ENCODE measurements at places on chromosomes 3 and 15.

DNA sequence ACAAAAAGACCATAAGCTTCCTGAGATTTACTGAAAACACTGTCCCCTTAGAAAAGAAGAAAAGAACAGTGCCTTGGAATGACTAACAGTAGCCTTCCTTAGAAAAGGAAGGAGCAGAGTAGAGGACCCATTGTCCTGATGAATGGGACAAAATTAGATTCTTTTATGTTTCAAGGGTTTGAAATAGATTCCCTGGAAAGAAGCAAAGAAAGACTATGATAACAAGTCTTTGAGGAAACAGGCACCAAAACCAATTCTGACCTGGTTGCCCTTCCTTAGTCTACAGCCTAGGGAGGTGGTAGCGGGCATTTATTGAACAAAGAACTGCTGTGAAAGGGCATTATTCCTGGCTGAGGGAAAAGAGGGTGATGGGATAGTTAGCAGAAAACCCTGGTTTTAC, 1024.8 kb downstream of the TBL1XR1 start:
- no peak for DNase-seq

DNA sequence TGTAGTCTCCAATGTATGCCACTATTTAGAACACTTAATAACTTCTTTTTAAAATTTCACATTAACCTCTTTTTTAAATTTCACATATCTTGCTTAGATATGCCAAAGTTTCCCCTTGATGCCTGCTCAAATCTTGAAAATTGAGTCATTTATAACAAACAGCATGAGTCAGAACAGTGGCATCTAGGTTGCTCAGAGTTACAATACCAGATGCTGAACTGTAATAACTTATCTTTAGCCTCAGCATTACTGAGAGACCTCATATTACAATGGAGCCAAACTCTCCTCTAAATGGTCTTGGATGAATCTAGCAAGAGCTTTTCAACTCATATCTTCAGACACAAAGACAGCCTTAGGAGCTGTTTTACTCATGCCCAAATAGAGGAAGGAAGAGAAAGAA, 439.3 kb upstream of the ARPP21 start:
- no peak for DNase-seq

DNA sequence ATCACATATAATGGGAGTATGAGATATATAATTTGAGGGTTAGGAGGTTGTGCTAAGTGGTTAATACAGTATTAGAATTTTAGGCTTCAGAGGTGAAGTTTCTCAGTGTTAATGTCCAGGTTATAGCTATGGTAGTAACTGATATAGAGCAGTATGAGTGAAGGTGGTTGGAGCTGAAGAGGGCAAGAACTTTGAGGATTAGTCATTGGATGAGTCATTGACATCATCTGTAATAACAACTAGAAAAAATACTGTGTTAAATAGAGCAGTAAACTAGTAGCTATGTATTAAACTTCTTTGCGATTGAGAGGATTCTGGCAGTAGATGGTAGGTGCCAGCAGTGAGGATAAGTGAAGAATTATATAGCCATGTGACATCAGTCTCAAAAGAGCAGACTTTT, 47.5 kb upstream of the EIF3J start:
- DNase-seq: peak; percentile 74

DNA sequence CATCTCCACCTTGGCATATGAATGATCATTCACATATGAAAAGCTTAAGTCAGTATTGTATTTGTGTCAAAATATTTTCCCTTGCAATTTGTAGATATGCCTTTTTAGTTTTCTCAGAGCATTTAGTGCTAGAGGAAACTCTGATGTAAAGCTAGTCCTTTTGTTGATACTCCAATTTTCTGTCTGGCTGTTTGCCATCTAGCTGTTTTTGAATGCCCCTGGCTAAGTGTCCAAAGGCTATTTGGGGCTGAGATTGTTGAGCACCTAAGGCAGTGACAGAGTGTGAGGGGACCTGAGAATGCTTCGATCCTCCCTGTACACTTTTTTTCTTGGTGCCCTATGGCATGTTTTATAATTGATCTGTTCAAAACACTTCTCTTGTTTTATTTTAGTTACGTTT, 3.1 kb downstream of the SLC51B start:
- DNase-seq: no peak

- DNase-seq: no peak
Observed at GRCh38 chr3:182905623-182906022, 74.7 kb downstream of the DCUN1D1 start.

- no peak for DNase-seq
Observed at GRCh38 chr15:90159213-90159612, 41.9 kb upstream of the SEMA4B start.

DNA sequence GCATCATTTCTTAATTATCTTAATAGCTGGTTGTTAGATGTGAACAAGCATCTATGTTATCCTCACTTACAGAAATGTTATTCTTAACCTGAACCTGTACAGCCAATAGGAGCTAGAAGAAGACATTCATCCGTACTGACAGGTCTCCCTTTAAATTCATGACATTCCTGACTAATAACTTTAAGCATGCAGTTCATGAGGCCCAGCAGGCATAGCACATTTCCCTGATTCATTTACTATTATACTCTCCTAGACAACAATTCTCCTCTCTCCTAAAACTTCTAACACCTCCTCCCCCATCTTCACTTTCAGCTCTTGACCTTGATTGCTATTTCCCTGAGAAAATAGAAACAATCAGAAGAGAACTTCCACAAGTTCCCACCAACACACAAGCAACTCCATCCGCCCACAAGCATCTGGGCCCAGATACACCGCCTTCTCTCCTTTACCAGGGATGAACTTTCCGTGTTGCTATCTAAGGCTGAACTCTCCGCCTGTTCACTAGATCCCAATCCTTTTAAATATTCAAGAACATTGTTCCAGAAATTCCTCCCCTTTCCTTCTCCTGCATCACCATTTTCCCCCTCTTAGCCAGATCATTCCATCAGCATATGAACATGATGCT, 62.9 kb upstream of the SPRED1 start:
- no peak for DNase-seq

DNA sequence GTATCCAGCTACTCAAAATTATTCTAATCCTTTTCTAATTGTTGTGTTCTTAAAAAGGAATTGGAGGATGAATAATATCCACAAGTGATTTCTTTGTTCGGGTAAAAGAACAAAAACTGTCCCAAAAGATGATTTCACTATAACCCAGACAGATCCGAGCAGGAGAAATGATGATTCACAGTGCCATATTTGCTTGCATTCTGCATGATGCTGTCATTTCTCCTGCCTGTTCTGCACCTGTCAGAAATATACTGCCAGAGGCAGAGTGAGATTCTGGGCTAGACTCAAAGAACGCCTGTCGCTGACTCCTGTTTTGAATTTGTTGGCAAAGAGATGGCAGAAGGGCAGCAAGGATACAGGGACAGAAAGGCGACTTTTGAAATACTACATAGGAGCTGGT, 34.7 kb upstream of the SLC24A5 start:
- peak; percentile 4 for DNase-seq

GRCh38 chr15:94416267-94416666, 184.9 kb downstream of the MCTP2 start:
- no peak for DNase-seq

DNA sequence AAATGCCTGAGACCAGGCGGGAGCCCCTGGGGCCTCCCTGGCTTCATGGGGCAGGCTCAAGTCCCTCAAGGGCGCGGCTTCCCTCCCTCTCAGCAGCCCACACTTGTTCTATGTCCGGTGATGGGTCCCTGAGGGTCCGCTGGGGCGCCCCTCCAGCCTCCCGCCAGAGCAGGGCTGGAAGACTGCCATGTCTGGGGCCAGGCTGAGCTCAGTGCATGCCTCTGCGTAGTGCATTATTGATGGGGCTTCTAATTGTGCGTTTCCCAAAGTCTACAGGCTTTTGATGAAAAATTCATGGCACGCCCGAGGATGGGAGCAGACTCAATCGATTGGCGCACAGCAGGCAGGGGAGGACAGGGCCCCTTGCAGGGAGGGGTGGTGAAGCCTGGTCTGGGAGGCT, 51.3 kb downstream of the CYP11A1 start:
- DNase-seq: no peak

GRCh38 chr15:84969257-84969656, 12.4 kb upstream of the PDE8A start:
- DNase-seq: no peak

- DNase-seq: no peak
Observed at GRCh38 chr3:150744041-150744918, 18.7 kb downstream of the SIAH2 start.

DNA sequence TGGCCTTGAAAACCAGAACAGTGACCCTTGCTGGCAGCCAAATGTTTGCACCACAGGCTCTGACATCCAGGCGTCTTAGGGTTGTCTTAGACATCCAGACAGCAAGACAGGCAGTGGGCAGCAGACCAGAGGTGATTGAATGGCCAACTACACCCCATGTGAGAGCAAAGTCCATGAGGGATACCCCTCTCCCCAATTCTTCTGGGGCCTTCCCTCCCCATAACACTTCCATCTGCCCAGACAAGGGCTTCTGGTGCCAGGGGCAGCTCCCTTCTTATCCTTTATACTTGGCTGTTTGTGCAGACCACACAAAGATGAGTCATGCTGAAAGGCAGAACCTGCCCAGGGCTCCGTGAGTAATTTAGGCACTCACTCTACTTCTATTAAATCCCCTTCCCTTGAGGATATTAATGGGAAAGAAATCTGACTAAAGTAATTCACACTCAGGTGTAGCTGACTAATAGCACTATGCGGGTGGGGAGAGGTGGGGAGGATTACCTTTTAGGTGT, 257.9 kb downstream of the UACA start:
- peak; percentile 85 for DNase-seq

GRCh38 chr3:141105828-141106628, 54.9 kb downstream of the SPSB4 start:
- peak; percentile 81 for DNase-seq

DNA sequence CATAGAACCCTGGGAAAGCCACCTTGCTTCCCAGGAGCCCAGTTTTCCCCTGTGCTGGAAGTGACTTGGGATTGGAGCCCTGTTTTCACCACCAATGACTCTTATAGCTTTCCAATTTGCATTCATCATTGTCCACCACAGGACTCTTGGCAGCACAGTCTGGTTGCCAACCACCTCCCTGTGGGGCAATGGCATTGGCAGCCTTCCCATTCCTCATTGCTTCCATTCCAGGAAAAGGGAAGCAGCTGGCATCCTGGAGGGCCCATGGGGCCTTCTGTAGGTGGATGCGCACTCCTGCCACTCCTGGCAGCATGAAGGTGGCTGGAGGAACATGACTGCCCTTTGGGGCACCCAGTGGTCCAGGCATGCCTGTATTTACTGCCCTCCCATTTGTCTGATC, 57.7 kb downstream of the FEM1B start:
- peak; percentile 58 for DNase-seq

DNA sequence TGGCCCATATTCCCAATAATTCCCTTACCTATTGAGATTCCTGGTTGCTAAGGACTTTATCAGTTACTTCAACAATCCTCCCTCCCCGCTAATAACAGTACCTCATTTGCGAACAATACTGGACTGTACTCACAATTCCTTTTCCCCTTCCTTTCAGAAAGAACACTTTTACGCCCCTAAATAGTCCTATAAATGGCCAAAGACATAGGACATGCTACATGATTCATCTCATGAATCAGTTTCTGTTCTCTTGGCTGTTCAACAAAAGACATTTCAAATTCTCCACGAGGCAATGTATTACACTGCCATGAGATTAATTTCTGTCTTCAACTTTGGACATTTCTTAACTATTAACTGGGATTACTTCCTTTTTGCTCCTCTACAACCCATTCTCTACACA, 264.4 kb downstream of the TIGIT start:
- DNase-seq: no peak

DNA sequence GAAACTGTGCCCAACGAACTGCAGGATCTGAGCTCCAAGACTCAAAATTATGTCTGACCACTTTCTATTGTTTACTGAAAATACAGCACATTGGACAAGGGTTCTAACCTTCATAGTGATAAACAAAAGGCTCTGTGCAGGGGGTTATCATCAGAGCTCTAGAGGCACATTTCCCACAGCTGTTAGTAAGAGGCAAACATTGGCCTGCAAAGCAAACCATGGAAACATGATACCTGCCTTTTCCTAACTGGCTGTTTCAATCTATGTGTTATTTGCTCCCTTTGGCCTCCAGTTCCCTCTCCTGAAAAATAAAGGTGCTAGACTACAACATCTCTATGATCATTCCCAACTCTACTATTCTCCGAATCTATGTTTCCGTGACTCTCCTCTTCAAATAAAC, 159.7 kb upstream of the ARHGEF26 start:
- no peak for DNase-seq

DNA sequence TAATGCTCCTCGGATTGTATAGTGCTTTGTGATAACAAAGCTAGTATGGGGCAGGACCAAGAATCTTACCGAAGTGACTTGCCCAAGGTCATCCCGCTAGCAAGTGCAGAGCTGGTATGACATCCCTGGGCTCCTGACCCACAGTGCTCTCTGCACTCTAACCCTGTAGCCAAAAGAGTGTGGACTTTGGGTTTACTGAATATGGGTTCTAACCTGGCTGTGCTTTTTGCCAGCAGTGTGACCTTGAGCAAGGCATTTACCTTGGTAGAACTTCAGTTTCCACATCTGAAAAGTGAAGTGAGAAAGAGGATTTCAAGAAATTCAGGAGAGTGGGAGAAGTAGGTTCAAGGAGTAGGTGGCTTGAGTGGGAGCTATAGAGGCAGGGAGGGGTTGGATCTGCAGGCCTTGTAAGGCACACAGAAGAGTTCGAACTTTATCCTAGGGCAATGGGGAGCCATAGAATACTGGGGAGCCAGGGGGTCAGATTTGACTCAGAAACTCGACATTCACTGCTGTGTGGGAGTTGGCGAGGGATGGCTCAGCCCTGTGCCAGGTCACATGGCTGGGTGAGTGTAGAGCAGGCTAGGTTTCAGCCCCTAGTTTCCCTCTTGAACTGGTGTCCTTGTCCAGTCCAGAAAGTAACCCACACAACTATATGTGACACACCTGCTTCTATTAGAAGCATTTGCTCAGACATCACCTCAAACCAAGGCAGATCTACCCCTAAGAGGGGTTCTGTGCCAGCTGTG, 91.9 kb downstream of the RPLP1 start:
- no peak for DNase-seq

DNA sequence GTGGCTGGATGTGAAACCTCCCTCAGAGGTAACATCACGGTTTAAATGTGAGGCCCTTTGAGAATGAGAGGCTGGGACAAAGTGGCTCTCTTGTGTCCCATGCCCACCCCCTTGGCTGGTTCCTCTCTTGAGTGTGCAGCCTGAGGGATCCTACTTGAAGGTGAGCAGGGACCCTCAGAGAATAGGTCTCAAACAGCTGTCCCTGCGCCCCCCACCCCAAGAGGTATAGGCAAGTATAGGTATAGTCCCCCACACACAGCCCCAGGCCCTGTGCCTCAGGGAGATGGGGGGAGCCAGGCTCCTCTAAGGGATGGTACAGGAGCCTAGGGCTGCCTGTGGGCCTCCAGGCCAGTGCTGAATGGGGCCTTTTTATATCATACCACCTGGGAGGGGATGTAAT, 61.9 kb downstream of the ISG20 start:
- DNase-seq: no peak
